ENCODE measurements at places on chromosomes 7 and 10.
A peak's percentile ranks its signal among the peaks of the same experiment; 100 is the strongest.

DNA sequence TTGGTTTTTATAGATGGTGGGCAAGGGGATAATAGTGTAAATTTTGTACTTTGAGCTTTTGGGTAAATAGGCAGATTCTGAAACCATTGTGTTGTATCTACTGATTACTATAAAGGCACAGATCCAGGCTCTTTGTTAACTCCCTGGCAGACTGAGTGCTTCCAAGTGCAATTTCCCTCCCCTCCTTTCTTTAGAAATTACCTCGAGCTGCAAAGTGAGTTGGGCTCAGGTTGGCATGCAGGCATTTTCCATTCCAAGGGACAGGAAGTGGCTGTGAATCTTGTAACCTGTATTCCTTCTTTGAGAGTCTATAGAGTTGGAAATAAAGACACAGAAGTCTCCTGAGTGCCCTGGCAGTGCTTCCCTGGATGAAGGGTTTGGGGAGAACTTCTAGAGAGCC lies 494.2 kb upstream of the GALNT17 start:
- DNase-seq, result no peak

DNA sequence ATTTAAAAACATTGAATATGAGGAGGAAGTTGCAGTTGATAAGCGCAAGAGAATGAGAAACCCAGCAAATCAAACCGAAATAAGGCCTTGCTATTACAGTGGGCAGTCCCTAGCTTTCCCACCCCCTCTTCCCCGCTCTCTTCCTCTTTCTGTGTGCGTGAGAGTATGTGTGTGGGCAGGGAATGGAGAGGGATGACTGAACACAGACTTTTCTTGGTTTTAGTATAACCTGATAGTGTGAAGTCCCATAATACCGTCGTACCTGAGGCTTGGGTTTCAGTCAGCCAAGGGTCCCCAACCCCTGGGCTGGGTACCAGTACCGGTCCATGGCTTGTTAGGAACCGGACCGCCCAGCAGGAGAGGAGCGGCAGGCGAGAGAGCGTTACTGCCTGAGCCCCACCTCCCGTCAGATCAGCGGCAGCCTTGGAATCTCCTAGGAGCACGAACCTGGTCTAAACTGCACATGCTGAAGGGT lies 255.3 kb downstream of the CELF2 start:
- no peak for DNase-seq

GRCh38 chr7:44845451-44845850 lies 2.4 kb downstream of the H2AZ2 start:
- peak; percentile 12 for DNase-seq

- DNase-seq, result no peak
These were observed 106.2 kb upstream of the GPR141 start for GRCh38 chr7:37577412-37577811.

DNA sequence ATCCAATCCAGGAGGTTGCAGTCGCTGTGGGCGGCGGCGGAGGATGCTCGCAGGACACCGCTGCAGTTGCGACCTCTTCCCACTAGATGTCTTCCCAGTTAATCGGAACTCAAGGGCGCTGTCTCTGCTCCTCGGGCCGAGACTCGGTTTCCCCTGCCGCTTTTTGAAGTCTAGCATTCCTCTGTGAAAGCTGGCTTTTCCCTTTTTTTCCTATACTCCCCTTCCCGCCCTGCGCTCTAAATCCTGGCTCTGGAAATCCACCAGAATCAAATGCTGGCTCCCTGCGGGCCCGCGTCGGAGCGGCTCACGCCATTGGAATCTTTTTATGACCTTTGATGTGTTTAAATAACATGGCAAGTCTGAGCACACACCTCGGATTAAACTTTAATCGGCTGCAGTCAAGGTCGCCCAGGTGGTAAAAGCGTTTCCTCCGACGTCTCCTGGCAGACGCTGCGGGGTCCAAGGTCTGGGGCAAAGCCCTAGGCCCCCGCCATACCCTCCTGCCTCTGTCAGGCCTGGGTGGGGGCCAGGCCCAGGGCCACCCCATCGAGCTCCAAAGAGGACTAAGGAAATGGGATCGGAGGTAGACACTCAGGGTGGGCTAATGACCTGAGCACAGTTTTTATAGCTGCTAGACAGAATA lies 10.7 kb upstream of the HOXA13 start:
- no peak for DNase-seq

DNA sequence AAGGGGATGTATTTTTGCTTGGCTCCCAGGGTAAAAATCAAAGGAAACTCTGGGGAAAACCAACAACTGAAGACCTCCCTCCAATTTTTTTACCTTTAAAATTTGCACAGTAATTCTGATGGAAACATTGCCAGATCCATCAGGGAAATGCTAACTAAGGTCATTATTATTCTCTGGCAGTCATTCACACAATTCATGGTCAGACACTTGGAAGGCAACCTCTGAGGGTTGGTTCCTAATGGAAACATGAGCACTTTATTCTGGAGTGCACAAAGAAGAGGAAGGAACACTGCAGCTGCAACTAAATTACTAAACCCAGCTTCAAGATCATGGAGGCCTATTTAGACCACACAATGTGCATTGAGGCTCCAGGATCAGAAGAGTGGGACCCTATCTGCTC lies 34.2 kb downstream of the SRI start:
- DNase-seq, result peak; percentile 6

DNA sequence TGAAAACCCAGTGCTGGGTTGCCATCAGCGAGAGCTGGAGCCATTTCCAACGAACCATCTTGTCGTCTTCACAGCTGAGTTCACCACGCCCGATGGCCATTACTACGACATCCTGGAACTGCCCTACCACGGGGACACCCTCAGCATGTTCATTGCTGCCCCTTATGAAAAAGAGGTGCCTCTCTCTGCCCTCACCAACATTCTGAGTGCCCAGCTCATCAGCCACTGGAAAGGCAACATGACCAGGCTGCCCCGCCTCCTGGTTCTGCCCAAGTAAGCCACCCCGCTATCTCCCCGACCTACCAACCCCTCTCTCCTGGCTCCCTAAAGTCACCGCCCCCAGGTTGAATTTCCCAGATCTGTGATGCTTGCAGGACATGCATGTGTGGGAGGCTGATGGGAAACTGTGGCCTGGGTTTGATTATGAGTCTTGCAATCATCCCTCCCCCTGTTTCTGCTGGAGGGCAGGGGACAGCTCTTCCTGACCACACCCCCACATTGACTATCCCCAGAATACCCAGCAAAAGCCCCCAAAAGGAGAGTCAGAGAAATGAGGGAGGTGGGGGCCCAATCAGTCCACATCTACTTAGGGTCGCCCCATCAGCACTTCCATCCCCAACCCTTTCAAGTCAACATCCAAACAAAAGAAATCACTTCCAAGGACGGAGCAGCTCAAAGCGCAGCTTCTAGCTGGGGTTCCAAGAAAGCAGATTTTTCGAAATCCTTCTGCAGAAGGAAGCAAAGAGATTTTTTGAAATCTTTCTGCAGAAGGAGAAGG lies 6.9 kb downstream of the SERPINE1 start:
- DNase-seq, result peak; percentile 56

DNA sequence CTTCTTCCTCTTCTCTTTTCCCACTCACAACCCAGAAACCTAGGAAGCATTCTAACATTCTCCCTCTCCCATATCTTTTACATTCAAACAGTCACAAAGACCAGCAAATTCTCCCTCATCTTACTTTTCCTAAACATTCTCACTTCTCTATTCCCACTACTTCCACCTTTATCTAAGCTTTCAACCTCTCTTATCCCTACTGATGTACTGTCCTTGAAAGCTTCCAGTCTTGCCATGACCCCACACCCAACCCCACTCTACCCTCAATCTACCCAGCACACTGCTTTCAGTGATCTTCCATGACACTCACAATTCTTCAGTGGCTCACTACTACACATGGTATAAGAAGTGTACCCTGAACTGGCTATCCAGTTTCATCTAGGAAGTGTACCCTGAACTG lies 5.3 kb downstream of the IMMP2L start:
- no peak for DNase-seq

- no peak for DNase-seq
These were observed 11.7 kb downstream of the TMEM254 start for GRCh38 chr10:80090121-80090520.

DNA sequence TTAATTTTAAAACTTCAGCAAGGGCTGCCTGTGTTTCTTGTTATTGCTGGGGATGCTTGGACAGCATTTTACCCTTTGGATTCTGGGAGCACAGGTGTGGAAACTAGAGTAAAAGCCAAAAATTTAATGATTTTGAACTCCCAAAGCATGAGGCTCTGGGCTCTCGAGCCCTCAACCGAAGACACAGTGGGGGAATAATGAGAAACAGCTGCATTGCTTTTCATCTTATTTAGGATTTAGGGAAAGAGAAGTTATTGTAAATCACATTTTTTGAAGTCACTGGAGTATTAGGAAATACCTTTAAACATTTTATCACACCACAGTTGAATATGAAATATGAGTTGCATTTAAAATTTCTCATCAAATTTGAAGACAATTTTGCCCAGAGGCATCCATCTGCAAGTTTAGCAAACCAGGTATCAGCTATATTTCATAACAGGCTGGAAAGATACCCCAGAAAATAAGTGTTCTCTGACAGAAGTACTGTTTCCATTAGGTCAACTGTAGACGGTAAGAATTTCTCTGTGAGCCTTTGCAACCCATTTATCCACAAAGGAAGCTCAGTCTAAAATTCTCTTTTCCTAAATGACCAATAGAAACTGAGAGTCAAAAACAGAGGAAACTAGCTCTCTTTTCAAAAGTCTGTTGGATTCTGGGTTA lies 290.6 kb upstream of the PHYHIPL start:
- no peak for DNase-seq

GRCh38 chr7:637826-638225 lies 88.7 kb upstream of the DNAAF5 start:
- no peak for DNase-seq

DNA sequence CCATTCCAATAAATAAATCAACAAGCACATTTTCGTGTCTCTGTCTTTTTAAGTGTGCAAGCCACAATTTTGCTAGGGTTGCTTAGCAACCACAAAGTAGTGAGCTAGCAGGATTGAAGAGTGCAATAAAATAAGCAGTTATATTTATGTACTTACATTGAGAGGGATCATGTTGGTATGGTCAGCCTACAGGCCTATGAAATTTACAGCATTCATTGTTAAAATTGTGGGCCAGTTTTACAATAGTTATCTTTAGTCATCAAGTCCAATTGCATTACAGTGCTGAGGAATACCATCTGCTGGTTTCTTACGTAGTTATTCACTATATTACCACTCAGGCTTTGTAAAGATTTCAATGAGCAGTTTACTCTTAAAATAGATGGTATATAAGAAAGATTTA lies 192.5 kb upstream of the POT1 start:
- no peak for DNase-seq

DNA sequence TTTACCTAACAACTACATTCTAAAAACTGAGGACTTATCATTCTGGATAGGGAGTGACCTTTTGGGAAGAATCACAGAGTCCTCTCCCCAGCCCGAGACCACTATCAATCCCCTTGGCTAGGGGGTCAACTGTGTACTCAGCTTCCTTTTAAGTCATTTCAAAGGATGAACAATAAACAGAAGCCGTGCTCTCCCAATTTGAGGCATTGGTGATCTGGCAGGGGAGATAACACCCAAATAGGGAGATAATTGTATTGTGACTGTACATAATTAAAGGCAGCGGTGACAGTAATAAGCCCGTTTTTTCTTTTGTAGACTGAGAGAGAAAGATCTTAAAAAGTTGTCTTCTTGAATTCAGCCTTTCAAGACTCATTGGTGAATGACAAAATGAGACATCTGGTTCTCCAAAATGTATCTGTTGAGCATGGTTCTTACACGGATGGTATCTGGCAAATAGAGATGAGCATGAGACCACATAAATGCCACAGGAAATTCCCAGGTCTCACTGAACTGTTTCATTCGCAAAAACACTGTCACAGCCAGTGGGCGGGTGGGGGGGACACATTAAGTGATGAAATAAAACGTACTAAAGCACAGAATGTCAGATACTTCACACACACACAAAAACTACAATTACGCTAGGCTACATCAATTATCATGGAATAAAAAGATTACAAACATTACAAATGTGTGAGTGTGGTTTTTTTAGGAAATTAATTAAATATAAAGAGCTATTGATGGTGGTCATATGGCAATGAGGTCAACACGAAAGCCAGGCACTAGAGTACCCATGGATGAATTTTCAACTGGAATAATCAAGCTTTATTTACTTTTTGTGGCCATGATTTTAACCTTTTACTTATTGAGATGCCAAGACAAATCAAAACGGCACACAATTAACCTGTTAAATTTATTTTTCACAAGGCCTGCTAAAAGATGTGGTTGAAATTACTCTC lies 108.4 kb downstream of the HIPK2 start:
- DNase-seq, result no peak

- DNase-seq, result peak; percentile 53
These were observed 11.3 kb upstream of the SAMD8 start for GRCh38 chr10:75099952-75100763.

DNA sequence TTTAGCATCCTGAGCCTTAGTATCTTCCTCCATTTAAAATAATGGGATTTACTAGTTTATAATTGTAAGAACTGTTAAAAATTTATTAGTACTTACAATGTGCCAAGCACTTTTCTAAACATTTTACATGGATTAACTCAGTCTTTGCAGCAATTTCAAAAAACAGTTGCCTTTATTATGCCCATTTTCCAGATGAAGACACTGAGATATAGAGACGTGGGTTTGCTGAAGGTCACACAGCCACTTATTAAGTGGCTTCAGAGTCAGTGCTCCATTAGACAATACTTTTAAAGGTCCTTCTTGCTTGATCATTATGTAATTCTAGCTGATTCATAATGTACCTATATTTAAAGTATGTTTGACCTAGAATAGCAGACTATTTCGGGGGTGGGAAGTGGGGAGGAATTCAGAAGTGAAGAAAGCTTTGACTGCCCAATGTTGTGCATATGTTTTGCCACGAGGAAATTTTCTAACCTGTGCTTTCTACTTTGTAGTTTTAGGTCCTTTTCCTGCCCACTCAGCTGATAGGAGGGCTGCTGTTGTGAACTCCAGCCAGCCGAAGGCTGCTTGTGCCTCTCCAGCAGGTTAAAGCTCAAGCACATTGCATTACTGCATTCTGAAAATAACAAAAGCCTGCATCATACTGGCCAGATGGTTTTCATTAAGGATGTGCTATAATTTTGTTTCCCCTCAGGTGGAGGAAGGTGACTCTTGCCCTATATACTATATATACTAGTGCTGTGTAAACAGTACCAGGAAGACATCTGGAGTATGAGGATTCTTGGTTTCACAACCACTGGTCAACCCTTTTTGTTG lies 4.3 kb downstream of the PLEKHA8 start:
- peak; percentile 53 for DNase-seq

GRCh38 chr7:44914992-44915607 lies 29.8 kb upstream of the PURB start:
- DNase-seq, result peak; percentile 39

All from astrocyte of the spinal cord (primary cell).